ENCODE measurements at places on chromosomes 16 and 17. TPM values are rescaled to one million over a fixed set of nuclear protein-coding genes. Genes with fewer than 3 reads are reported as not detected.

TP53TG3 gene
- total RNA-seq = not detected

GRCh38 chr16:80948886-80949493, 57.7 kb downstream of the CMC2 start:
- peak; percentile 52 for DNase-seq

DNA sequence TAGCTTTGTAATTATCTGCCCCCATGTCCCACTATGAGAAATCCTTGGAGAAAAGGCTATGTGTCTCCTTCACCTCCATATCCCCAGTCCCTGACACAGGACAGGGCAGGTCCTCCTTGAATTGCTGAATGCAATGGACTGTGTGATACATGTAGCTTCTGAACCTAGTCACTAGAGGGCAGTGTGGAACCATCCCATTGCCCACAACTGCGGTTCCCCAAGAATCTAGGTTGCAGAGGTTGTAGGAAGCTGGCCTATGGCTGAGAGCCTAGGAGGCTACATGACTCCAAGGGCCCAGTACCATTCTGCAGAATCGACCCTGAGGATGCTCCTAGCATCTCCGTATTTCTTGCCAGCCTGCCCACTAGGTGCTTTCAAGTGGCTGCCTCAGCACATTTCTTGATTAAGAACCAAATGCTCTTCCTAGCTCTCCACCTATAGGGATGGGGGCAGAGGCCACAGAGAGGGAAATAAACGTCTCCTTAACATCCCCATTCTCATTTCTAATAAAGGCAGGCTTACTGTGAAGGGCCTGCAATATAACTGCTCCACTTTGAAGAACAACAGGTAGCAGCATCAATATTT, 394.0 kb downstream of the CA10 start:
- DNase-seq = peak; percentile 46

DNA sequence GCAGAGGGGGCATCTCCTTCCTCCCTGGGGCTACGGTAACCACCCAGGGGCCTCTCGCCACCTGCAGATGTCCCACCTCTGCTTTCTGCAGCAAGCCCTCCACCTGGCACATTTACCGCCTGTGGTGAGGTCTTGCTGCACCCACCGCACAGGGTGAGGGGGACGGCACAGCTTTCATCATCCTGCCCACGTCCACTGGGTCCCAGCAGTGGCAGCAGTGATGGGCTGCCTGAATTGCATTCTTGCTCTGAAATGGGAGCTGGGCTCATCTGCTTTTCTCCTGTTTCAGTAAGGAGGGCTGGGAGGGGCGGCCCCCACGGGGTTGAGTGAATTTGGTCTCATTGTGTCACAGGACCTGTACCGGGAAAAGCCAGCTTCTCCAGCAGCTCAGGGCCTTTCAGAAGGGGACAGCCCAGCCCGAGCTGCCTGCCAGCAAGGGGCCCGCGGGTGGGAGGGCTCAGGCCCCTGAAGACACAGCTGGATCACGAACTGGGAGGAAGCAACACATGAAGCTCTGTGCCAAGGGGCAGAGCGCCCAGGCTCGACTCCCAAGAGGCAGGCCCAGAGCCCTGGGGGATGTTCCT, 12.7 kb downstream of the DNAAF8 start:
- no peak for DNase-seq

- no peak for DNase-seq
These were observed 112.8 kb upstream of the TNRC6C start for GRCh38 chr17:77845541-77846225.

DNA sequence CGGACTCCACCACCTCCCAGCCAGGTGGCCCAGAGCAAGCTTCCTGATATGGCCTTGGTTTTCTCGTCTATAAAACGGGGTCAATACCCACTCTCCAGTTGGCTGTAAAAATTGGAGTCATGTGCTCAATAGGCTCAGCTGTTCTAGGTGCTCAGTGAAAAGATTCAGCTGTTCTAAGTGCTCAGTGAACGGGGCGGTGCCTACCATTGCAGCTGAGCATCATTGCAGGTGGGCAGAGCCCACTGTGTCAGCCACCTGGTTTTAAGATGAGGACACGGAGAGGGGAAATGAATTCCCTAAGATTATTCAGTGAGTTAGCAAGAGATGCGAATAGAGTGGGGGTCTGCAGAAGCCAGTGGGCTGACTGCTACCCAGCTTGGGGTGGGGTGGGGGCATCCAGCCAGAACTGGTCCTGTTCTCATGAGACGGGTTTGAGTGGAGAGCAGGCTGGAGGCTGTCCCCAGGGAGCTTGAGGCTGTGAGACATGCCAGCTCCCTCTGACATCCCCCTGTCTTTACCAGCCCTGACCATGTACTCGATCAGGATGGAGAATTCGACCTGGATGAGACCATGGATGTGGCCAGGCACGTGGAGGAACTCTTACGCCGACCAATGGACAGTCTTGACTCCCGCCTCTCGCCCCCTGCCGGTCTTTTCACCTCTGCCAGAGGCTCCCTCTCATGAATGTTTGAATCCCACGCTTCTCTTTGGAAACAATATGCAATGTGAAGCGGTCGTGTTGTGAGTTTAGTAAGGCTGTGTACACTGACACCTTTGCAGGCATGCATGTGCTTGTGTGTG, 21.9 kb downstream of the STAT5A start:
- no peak for DNase-seq

DNA sequence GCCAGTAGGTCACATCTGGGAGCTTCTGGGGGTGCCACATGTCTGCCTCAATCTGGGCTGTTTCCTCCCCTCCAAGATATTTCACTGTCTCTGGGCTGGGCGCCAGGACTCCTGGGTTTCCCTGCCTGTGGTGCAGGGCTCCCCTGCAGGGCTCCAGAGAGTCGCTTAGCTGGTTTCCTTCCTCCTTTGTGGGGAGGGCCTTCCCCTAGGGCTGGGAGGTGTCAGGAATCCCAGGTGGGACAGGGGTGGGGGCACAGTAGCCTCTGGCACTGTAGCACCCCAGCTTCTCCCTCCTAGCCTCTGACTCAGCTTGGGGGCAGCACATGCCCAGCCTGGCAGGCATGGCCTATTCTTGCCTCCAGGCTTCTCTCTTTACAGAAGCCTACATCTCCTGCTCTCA, 2.6 kb downstream of the RARA start:
- no peak for DNase-seq

DNA sequence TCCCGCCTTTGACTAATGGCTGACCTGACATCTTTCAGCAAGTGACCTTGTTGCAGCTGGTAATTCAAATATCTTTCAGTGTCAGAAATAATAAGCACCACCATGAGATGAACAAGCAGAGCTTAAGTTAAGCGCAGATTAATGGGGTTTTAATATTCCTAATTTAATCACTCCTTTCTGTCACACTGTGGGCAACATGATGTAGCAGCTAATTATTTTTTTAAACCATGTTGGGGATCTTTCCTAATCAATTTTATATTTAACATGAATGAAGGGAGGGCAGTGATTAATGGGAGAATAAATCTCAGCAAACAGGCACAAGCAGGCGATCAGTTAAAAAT, 353.6 kb upstream of the TNRC6C start:
- DNase-seq = no peak

DNA sequence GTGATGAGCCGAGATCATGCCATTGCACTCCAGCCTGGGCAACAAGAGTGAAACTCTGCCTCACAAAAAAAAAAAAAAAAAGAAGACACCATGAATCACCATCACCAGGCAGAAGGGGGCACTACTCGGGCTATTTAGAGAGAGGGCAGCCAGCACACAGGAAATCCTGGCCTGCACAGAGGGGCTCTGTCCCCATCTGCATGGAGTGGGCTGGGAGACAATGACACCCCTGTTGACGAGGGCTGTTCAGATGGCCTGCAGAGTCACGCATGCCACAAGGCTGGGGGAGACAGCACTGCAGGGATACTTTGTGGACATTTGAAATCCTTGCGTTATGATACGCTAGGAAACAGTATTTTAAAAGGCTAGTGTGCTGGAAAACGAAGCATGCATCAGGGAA, 48.3 kb downstream of the CUEDC1 start:
- peak; percentile 19 for DNase-seq

CASKIN1 gene
- under 0.01 TPM for total RNA-seq

DNA sequence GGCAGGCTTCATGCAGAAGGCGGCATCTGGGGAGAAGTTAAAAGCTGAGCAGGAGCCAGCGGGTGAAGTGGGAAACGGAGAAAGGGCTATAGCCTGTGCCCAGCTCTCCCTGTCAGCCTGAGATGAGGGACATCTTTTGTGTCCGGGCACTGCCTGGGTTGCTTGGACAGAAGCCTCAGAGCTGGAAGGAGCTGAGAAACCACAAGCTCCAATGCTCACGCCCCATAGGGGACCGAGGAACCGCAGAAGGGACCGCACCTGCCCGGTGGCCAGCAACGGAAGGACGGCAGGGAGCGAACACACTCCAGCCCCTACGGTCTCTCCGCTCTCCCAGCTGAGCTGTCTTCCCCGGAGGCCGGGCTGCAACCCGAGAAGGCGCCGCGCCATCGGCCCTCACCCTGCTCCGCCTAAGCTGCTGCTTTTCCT, 175.8 kb downstream of the NPIPB11 start:
- peak; percentile 53 for DNase-seq

DNA sequence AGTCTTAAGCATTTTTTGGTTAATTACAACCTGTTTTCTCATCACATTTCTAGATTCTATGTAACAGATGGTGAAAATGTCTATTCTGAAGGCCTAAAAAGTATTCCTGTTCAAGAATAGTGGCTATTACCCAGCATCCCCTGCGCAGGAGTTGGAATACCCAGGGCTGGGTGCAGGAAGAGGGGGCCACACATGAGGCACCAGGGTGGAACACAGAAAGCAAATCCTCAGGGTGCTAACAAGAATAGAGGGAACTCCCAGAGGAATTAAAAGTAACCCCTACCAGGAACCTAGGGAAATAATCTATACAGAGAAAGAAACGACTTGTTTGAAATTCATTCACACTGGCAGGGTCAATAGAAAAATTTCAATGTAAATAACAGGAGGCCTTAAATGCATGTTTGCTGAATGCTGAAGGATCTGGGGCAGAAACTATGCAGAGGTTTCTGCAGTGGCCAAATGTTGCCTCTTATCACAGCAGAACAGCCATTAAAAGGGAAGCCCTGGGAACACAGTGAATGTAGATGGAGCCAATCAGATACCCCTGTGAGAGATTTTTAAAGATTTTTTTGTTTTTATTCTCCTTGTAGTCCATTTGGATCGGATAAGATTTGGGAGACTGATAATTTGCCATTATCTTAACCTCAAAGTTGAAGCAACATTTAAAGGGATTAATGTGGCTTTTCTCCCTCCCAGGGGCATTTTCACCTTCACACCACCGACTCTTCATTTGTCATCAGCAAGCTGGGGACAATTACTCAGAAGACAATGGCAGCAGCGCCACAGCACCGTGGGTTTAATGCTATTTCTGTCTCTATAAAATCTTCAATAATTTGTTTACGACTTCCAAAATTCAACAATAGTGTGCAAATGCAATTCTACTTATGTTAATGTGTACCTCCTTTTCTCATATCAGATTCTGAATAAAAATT, 196.0 kb upstream of the PSMD7 start:
- no peak for DNase-seq

SAT2 gene
- 23.3 TPM for total RNA-seq

- DNase-seq = no peak
These were observed 153.9 kb upstream of the TBX2 start for GRCh38 chr17:61245706-61246135.

DNA sequence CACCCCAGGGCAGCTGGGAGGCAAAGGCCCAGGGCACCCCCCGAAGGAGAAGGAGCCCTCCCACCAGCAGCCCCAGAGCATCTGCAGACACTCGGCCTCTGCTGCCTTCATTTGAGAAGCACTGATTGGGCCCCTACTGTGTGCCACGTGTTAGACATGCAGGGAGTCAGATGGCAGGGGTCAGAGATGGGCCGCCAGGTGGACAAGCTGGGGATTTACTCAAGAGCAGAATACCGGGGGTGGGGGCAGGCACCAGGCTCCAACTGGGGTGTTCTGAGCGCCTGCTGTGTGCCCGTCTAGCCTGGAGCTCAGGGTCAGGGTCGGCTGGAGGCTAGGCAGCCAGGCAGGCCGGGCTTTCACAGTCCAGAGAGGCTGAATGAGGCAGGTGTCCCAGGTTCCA, 18.7 kb downstream of the TPSG1 start:
- DNase-seq = no peak

DNA sequence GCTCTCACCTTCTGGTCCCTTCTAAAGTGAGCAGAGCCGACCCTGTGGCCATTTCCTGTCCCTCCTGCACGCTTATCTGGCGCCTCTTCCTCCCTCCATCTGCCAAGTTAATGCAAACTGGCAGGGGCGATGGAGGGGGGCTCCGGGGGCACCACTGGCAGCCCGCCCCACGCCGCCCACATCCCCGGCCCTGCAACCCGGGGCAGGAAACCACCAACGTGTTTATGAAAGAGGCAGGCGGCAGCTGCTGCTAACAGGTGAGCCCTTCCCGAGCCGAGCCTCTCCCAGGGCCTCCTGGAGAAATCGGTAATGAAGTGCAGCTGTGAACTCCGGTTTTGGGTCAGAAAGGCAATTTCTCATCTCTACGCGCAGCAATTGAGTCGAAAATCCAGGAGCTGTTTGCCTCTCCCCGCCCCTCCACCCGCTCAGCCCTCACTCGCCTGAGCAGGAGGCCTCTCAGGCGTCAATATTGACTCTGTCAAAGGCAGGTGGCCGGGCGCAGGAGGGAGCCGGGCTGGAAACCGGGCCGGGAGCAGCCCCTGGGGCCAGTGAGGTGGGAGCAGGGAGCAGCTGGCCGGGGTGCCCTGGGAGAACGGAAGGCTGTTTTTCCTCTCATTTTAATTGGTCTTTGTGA, 164.4 kb upstream of the GSE1 start:
- DNase-seq = no peak

DNA sequence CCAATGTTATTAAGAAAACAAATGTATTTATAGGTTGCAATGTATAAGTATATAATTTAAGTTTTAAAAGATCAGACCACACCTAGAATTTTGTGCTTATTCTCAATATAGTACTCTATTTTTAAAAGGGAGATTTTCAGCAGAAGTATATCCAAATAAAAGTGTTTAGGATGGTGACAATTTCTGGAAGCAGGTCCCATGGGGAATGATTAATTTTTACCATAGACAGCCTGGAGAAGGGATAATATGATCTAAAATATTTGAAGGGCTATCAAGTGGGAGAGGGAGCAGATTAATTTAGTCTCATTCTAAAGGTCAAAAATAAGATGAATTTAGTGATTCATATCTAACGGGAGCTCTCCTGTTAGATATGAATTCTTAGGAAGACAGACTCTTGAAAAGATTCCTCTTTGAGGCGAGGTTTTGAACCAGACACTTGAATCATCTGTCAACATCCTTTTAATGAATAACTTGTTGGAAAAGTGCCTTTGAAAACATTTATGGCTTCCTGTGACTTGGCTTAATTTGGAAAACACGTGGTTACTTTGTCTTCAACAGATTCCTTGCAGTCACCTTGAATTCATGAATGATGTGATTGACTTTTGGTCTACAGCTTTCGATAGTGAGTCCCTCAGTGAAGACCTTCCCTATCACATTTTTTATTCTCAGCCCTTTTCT, 29.3 kb upstream of the SMIM36 start:
- peak; percentile 9 for DNase-seq

- DNase-seq = no peak
These were observed 29.0 kb downstream of the ZFHX3 start for GRCh38 chr16:73018821-73019456.

DNA sequence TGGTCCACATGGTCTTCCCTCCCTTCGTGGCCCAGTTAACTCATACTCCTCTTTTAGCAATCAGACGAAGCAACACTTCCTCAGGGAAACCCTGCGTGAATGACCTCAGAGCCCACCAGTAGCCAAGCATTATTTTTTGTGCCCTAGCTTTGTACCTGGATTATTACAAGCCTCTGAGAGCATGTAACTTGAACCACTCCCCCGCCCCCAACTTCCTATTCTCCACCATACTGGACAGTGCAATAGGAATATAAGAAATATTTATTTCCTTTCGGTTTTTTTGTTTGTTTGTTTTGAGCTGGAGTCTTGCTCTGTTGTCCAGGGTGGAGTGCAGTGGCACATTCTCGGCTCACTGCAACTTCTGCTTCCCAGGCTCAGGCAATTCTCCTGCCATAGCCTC, 2.9 kb downstream of the CPPED1 start:
- DNase-seq = no peak

ZNF652 gene
- 24.6 TPM for total RNA-seq

All from fibroblast of villous mesenchyme (primary cell).